ENCODE measurements at places on chromosomes 7 and 10. TPM values are rescaled to one million over a fixed set of nuclear protein-coding genes. Genes with fewer than 3 reads are reported as not detected.

GPR15LG gene
- total RNA-seq, result not detected

IDI2 gene
- not detected for total RNA-seq

EVX1 gene
- not detected for total RNA-seq

STEAP1B gene
- total RNA-seq, result 11.4 TPM

SKAP2 gene
- 6.9 TPM for total RNA-seq

MET gene
- total RNA-seq, result 33.5 TPM

GPR158 gene
- total RNA-seq, result 0.12 TPM

ASB4 gene
- total RNA-seq, result 0.16 TPM

TMEM176B gene
- 0.97 TPM for total RNA-seq
